ENCODE measurements at places on chromosomes 1 and 21.

- DNase-seq, result no peak
Observed at GRCh38 chr1:230781594-230781993, 34.4 kb downstream of the CAPN9 start.

DNA sequence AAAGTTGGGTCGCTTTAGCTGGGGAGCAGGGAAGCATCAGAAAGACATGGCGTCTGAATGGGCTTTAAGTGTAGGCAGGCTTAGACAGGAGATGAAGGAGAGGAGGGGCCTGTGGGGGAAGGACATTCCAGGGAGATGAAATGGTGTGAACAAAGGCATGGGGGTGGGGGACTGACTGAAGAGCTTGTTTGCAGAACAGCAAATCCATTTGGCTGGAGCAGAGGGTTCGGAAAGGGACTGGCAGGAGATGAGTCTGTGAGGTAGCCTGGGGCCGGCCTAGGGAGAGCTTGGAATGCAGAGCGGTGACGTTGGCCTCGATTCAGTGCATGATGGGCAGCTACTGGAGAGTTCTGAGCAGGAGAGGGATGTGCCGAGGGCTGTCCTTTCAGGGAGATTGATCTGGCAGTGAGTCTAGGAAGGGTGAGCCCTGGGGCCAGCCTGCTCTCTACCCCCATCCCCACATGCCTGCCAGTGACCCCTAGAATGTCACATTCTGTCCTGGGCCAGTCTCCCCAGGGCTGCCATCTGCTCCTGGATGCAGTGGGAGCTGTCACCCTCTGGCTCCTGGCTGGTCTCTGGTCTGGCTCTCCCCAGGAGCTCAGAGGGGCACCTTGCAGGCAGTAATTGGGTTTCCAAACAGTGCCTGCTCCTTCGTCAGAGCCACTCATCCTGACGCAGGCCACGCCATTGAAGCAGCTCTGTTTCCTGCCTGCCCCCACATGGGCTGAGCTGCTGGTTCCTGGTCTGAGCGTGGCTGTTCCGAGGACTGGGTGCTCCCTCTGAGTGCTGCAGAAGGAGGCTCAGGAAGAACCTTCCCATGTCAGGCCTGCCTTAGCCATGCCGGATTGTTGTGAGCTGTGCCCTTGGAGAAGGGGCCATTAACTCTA lies 22.3 kb upstream of the TMEM222 start:
- DNase-seq, result peak; percentile 99

DNA sequence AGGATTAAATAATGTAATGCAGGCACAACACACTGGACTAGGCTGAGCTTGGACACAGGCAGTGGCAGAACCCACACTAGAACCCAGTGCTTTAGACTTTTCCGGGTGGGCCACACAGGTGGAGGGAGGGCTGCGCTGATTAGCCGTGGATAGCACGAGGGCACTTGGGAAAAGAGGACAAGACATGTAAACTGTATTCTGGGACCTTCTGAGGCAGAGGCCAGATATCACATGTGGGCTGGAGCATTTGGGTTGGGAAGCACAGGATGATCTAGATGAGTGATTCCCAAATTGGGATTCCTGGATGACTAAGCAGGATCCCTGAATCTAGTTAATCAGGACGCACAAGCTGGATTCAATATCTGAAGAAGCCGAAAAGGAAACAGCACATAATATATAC lies 20.3 kb upstream of the A3GALT2 start:
- no peak for DNase-seq

DNA sequence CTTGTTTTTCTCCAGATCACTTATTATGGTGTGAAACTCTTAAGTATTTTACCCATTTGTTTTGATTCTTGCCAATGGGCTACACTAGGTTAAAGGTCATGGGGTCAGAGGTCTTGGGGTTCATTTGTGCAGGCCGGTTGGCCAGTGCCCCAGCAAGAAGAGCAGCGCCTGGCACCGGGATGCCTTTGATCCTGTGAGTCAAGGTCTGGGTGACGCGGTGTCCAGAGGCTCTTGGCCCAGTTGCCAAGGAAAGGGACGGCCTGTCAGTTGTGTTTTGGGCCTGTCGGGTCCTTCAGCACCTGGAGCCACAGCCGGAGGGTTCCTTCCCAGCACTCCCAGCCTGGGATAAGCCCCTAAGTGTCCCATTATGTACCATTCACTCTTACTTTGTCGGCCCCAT lies 25.1 kb downstream of the RHBG start:
- no peak for DNase-seq
